ENCODE measurements at places on chromosomes 2 and 18.

DNA sequence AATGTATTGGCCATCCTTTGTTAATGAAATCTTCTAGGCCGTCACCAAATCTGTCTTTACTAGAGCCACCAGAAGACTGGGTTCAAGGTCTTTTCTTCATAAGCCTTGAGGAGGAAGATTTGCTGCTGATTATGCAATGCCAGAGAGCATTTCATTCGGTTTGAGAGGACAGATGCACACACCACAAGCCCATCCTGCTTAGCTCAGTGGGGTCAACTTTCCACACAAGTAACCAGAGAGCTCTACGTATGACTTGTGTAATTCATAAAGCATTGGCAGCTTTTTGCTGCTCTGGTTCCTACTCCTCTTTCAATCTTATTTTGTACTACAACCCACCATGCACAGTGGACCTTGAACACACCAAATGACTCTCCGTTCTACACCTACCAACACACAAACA is 106.9 kb downstream of the OSR1 start:
- no peak for DNase-seq

DNA sequence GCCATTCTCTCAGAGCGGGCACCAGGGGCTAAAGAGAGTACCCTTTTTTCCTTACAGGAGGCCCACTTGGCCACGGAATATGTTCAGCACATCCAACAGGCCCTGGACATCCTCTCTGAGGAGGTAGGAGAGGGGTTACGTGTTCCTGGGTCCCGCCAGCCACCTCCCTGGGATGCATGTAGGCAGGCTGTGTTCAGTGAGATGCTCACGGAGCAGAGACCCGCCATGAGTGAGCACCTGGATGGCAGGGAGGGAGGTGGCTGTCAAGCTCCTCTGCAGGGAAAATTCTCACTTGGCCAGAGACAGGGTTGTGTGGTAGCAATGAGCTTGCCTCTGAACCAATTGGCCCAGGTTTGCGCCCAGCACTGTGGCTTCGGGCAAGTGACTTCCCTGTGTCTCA is 123.1 kb upstream of the PPP1CB start:
- no peak for DNase-seq

GRCh38 chr2:236794176-236794957 is 224.7 kb downstream of the ACKR3 start:
- no peak for DNase-seq

DNA sequence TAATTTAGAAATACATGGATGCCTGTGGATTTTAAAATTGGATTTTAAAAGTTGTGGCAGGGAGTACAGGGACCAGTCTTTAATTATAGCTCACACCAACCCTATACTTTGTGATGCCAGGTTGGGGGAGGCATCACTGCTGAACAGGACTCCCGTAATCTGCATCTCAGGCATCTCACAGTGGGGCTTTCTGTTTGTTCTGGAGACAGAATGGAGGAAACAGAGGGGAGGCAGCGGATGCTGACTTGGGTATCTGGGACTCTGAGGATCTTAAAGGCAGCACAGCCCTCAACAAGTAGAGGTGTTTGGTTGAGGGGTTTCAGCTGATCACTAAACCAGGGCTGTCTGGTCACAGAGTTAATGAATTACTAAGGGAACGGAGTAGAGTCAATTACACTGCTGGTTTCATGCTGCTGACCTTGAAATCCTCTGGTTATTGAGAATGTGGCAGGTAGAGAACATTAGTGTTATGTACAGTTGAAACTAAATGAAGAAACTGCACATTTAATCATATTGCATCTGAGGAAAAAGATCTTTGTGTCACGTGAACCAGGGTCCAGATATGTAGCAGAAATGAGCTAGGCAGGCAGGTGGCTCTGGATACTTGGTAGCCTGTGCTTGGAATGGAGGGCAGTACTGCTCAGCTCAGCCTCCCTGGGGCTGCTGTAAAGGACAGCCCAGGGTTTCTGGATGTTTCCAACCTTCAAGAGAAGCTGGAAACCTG is 40.3 kb downstream of the FHOD3 start:
- no peak for DNase-seq

- DNase-seq, result no peak
Observed at GRCh38 chr18:59990121-59990823, 90.5 kb downstream of the PMAIP1 start.

GRCh38 chr18:9048808-9049494 is 53.5 kb upstream of the NDUFV2 start:
- DNase-seq, result no peak

- DNase-seq, result no peak
Observed at GRCh38 chr2:32874931-32875330, 71.8 kb upstream of the LTBP1 start.

DNA sequence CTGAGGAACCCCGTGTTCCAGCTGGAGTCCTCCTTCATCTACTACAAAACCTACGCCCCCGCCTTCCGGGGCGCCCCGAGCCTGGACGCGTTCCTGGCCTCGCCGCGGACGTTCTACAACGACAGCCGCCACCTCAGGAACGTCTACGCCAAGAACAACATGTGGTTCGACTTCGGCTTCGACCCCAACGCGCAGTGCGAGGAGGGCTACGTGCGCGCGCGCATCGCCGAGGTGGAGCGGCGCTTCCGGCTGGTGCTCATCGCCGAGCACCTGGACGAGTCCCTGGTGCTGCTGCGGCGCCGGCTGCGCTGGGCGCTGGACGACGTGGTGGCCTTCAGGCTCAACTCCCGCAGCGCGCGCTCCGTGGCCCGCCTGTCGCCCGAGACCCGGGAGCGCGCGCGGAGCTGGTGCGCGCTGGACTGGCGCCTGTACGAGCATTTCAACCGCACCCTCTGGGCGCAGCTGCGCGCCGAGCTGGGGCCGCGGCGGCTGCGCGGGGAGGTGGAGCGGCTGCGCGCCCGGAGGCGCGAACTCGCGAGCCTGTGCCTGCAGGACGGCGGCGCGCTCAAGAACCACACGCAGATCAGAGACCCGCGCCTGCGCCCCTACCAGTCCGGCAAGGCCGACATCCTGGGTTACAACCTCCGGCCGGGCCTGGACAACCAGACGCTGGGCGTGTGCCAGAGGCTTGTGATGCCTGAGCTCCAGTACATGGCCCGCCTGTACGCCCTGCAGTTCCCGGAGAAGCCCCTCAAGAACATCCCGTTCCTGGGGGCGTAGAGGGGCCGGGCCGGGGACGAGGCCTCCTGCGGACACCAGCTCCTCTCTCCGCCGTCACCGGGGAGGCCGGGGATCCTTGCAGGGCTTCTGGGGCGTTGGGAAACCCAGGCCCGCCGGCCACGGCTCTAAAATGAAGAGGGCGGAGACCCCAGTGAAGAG is 5.3 kb upstream of the NEU4 start:
- no peak for DNase-seq

DNA sequence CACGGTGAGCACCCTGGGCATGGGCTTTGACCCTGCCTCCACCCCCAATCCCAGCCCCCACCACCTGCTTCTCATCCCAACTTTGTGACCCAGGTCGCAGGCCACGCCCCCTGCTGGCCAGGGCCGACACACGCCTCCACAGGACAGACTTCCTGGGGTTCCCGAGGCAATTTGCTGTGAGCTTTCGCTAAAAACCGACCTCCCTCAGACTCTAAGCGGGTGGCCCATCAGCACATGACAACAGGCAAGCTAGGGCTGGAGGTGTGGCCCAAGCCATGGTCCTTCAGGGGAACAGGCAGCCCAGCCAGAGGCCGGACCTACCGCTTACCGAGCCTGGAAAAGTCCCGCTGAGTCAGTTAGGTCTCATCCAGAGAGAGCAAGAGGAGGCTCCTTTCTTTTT is 31.9 kb downstream of the C1QL2 start:
- DNase-seq, result no peak

DNA sequence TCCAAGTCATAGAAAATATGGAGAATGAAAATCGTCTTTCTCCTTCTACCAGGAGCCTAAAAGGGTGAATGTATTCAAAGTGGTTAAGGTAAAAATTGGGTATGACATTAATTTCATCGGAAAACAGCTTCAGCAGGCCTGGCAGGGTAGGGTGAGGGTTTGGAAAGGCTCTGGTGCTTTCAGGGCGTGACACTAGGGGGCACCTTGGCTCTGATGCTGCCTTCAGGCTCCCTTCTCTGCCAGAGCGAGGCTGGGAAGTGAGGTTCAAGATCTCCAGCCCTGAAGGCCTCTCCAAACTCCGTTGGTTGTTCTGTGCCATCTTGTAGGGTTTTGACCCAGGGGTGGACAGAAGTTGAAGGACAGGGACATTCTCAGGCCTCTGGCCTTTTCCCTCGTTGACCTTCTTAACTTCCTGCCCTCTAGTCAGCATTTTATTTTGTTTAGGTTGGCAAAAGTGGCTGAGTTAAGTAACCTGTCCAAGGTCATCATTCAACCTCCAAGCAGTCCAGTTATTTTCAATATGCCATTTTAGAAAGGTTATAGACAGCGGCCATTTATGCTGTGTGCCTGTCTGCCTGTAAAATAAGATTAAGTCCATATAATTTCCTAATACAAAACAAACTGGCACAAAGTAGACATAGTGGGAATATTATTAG is 40.3 kb downstream of the EML6 start:
- DNase-seq, result no peak

- DNase-seq, result no peak
Observed at GRCh38 chr2:105804266-105804665, 59.6 kb downstream of the NCK2 start.

- DNase-seq, result no peak
Observed at GRCh38 chr2:184596819-184597411, 1.4 kb upstream of the ZNF804A start.

GRCh38 chr18:25817546-25818237 is 272.7 kb downstream of the SS18 start:
- DNase-seq, result no peak

GRCh38 chr2:168192839-168193616 is 54.4 kb downstream of the STK39 start:
- DNase-seq, result no peak

DNA sequence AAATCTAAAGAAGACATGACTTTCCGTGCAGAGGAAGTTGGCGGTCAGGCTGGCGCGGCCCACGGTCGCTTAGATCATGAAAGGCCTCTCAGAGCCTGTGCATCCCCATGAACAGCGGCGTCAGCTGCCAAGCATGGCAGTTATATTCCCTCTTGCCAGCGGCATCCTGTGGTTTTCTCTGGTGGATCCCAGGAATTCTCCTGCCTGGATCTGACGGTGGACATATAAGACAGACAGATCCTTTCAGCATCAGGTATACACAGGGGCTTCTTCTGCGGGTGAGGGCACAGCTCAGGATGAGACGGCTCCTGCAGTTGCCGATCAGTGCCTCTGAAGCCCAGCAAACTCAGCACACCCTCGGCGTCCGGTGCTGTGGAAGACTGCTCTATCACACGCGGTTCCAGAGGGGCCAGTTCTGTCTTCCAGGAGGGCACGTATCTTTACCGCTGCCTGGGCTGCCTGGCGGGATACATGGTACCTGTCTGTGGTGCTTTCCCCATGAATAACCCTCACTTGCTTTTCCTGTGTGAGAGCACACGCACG is 157.8 kb downstream of the LDLRAD4 start:
- DNase-seq, result no peak

GRCh38 chr2:43568228-43568627 is 27.6 kb downstream of the THADA start:
- no peak for DNase-seq

- DNase-seq, result no peak
Observed at GRCh38 chr2:204776781-204777559, 231.7 kb downstream of the PARD3B start.

DNA sequence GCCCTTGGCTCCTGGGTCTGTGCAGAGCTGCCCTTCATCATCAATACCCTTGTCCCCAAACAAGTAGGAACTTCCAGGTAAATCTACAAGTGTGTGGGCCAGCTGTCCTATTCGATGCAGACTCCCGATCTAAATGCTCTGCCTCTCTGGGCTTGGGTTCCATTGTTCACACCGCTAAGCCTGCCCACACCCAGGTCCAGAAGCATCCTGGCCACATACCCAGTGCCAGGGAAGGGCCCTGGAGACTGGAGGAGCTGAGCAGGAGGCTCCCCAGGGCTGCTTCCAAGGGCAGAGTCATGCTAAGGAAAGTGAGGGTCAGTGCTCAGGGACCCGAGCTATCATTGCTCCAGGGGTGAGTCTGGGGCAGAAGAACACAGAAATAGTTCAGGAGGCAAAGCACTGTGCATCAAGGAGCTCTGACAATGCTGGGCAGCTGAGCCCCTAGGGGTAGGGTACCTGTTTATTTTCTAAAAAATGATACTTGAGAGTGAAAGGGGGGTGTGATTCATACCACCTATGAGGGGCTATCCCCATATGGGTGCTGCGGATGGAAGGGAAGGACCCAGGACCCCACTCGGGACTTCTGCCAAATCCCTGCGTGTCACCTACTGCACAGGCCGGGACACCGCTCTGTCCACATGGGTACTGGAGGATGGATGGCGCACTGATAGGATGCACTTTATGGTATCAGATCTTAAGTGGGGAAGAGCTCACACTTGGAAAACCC is 25.8 kb upstream of the TWIST2 start:
- DNase-seq, result no peak

DNA sequence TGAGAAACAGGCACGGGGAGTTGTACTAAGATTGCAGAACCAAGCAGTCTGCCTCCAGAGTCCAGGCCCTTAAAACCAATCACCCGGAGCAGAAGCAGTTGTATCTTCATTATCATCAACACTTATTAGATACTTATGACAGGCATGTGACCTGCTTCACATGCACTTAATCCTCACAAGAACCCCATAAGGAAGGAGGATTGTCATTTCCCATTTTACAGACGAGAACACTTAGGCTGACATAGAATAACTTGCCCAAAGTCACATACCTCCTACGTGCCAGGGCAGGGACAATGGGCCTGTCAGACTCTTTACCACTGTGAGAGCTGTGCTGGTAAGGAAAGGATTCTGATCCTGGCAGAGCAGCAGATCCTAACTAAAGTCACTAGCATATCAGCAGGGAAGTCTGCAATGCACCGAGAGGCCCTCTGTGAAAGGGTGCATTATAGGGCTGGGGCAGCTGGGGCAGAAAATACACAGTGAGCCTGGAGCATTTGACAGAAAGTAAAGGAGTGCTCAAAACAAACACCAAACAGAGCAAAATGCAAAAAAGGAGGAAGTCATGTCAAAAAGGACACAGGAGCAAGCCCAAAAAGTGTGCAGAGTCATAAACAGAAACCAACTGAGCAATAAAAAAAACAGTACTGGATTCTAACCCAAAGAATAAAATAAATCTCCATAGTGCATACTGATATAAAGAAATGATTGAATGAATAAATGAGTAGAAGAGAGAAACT is 55.9 kb upstream of the SP3 start:
- no peak for DNase-seq

GRCh38 chr18:27581296-27581904 is 396.3 kb upstream of the CHST9 start:
- no peak for DNase-seq

DNA sequence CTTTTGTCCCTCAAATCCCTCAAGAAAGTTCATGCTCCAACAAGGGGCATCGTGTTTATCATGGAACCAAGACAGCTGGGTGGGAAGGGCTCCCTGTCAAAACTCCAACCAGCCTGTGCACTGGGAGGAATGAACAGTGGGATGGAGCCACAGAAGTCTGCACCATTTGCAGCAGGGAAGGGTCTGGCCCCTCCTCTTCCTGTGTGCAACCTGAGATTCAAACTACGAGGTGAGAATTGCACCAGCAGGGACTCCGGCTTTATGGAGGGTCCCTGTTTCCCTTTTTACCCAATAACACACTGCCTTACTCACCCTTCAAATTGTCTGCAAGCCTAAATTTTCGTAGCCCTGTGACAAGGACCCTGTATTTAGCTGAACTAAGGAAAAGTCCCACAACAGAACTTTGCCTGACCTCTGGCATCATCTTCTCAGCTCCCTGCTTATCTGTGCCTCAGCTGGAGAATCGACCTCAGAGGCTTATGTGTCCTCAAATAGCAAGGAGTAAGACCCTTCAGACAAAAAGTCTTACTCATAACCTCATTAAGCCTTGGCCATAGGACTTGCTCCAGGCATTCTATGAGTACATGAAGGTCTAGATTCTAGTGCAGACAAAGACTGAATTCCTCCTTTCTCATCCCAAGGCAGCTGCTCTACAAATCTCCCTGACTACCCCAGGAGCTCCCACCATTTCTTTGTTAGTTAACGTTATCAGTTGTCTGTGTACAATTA is 178.3 kb upstream of the SERPINE2 start:
- no peak for DNase-seq
